ENCODE measurements at places on chromosomes 3 and 15.

DNA sequence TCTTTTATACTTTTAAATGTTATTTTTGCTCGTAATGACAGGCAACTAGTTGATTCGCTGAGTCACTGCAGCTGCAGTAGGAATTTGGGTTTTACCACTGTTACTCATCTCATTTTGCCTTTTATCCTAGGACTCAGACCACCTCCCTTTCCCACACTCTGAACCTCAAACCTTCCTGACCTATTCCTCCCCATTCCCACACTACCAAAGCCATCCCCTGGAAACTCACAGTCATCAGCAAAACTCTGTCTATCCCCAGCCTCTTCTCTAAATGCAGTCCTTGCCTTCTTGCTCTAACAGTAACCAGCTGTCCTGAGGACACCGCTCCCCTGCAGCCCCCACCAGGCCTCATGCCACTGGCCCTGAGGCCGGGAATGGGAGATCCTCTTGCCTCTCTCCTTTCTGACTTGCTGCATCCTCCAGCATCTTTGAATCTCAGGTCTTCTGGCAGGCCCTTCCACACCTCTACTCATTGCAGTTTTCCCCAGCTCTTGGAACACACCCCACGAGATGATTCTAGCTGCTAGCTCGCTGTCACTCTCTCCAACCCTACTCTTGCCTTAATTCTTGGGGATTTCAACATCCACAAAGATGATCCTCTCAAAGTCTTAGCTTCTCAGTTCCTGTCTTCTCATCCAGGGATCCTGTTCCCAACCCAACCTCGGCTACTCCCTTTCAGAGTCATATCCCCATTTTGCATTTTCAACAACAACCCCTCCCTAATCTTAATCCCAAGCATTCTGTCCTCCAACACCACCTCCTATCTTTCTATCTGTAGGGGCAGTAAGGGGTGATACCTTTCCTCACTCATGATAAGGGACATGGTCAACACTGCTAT, 55.9 kb upstream of the C3orf80 start:
- no peak for DNase-seq

DNA sequence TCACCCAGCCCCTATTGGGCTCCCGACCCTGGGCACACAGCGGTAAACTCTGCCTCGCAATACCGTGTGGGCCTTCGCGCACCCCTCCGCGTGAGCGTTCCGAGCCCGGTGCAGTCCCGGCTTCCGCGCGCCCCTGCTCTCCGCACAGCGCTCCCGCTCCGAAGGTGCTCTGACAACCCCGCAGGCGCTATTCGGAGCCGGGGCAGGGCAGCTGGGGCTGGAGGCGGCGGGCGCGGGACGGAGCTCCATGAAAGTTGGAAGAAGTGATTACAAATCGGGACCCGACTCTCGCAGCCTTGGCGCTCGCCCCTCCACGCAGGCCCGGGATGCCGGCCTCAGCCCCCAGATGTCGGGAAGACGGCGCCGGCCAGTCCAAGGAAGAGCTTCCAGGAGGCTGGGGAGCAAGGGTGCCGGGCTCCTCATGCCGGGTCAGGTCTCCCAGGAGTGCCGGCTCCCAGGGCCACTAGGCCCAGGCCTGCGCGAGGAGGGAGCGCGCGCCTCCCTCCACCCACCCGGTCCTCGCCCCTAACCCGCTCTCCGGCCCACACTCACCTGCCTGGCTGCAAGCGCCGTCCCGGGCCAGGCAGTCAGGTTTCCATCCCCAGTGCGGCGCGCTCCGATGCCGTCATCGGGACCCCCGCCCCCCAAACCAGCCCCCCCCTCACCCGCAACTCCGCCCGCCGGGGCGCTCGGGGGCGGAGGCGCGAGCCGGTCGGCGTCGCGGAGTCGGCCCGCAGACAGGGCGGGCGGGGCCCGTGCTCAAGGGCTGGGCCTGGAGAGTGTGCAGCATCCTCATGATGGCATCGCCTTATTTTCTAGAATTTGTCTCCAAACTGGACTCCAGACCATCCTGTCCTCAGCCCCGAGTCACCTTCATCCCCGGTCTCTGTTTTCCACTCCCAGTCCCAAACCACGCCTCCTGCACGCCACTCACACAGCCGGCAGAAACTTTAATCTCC, at the start of gene KIF7:
TSS of gene KIF7 (minus strand) at position 621 of the 959 bp plus-strand sequence. CDS start 2,537 bp downstream, outside the sequence.
- DNase-seq = no peak

- DNase-seq = no peak
Measured at GRCh38 chr15:69980341-69981059, 117.2 kb downstream of the TLE3 start.

DNA sequence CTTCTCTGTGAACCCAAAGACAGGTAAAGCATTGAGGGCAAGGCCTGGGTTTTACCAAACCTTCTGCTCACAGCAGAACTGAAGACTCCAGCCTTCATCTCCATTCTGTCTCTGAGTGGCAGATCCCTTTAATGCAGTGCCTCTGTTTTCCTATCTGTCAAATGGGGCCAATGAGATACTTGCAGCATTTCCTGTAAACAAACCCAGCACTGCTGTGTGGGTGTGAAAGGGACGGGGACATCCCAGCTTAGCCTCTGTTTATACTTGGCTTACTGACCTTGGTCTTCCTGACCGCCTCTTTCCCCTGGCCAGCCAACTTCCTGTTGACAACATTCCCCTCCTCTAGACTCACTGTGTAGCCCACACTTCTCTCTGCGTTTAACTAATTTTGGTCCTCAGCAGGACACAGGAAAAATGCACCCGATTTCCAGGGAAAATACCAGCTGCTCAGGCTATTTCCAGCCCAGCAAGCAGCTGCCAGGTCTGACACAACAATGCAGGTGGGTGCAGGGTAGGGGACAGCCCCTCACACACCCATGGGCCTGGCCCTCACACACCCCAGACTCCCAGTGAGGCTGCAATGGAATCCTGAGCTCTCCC, 105.9 kb upstream of the HERC1 start:
- no peak for DNase-seq

GRCh38 chr15:83955806-83956265, 279.7 kb upstream of the GOLGA6L4 start:
- DNase-seq = no peak
